Stimulated activated CD8-positive, alpha-beta memory T cell treated with anti-CD3 and anti-CD28 coated beads, Interleukin-12 subunit alpha, Interleukin-12 subunit beta, amount 100 ng/mL, for 1 hour (primary cell): ENCODE measurements at places on chromosomes 1 and 21.

GRCh38 chr1:6486433-6487011 lies 4.9 kb downstream of the PLEKHG5 start:
- peak; percentile 79 for DNase-seq

DNA sequence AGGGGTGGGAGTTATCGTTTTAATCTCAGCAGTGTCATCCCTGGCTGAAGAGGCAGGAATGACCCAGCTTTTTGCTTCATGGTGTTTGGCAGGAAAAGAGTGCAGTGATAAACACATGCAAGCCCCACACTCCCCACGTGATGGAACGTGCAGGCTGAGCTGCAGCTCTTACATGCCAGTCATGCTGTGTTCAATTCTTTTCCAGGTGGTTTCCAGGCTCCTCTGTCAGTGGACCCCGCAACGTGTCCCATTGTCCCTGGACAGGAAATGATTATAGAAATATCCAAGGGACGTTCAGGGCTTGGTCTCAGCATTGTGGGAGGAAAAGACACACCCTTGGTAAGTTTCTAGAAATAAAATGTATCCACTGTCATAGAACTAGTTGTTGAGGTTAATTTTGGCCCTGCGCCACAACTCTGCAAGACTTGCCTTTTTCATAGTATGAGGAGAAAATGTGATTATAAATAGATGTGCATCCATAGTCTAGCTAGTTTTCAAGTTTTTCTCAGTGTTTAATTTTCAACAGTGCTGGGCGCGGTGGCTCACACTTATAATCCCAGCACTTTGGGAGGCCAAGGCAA lies 110.2 kb upstream of the L1TD1 start:
- DNase-seq, result no peak

DNA sequence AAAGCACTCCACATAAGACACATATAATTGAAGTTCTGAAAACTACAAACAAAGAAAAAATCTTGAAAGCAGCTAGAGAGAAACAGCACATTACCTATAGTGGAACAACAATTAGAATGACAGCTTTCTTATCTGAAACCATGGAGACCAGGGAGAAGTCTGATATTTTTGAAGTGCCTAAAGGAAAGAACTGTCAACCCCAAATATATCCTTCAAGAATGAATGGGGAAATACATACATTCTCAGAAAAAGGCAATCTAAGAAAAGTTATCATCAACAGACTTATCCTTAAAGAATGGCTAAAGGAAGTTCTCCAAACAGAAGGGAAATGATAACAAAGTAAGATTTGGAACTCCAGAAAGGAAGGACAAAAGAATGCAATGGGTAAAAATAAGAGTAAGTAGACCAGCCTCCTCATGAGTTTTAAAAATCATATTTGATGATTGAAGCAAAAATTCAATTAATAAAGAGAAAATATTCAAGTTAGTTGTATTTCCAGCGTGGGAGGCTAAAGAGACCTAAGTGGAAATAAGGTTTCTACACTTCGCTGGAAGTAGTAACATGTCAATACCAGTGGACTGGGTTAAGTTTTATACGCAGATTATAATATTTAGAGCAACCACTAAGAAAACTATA lies 170.8 kb upstream of the SAMSN1 start:
- no peak for DNase-seq

DNA sequence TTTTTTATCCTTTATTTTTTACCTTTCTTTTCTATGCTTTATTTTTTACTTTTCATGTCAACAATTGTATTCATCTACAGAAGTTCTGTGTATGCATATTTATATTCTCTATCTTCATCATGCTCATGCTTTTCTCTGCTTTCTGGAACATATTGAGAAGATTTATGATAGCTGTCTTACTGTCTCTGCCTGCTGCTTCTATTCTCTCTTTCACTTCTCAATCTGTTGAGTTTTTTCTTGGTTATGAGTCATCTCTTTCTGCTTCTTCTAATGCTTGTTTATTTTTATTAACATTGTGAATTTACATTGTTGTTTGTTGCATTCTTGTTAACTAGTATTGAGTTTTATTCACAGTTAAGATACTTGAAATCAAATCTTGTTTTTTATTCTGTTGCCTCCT lies 22.6 kb downstream of the F5 start:
- DNase-seq, result no peak

GRCh38 chr1:92444351-92444750 lies 42.4 kb downstream of the GFI1 start:
- no peak for DNase-seq

- DNase-seq, result no peak
These were observed 243.9 kb downstream of the TOMM20 start for GRCh38 chr1:234884701-234885100.

- DNase-seq, result no peak
These were observed 5.2 kb upstream of the RGS13 start for GRCh38 chr1:192630521-192631287.

GRCh38 chr1:61132176-61132638 lies 49.8 kb downstream of the NFIA start:
- DNase-seq, result no peak

DNA sequence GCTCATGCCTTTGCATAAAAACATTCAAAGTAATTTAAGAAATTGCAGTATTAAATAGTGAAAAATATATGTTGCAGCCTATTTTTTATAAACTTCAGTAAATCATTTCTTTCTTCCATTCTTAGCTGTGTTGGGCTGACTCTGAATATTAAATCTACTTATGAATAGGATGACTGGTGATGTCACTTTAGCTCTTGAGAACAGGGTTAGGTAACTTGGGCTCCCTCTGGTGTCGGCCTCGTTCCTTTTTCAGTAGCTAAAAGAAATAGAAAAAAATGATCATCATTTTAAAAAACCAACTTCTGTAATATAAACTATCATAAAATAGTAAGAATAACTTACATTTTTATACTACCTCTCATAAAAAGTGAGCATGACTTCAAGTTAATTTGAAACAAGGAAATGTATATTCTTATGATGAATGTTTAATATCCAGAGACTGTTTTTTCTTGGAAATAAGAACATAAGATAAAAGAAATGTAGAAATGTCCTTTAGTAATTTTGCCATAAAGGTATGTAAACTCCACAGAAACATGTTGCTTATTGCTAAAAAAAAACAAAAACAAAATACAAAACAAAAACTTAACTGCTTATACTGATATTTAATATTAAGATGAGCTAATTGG lies 26.8 kb upstream of the NCAM2 start:
- no peak for DNase-seq

GRCh38 chr1:19073311-19074186 lies 117.1 kb upstream of the IFFO2 start:
- DNase-seq, result no peak

GRCh38 chr1:234921266-234922062 lies 207.2 kb downstream of the TOMM20 start:
- no peak for DNase-seq

DNA sequence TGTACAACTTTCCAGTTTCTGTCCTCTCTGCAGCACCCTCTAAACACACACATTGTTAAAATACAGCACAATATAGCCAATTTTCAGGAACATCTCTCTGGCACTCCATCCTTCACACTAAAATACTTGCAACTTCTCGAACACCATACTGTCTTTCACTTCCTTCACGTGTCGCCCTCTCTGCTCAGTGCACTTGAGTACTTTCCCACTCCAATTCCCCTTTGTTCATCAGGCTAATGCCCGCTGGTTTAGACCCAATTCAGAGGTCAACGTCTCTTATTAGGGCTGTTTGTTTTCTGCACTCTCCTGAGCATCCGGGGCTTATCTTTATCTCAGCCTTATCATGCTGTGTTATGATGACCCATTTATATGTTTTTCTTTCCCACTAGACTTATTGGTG lies 238.2 kb upstream of the SGIP1 start:
- DNase-seq, result no peak

- no peak for DNase-seq
These were observed 200.6 kb downstream of the RGS7 start for GRCh38 chr1:241156231-241156965.

GRCh38 chr1:217953330-217953729 lies 322.2 kb downstream of the SPATA17 start:
- DNase-seq, result no peak

DNA sequence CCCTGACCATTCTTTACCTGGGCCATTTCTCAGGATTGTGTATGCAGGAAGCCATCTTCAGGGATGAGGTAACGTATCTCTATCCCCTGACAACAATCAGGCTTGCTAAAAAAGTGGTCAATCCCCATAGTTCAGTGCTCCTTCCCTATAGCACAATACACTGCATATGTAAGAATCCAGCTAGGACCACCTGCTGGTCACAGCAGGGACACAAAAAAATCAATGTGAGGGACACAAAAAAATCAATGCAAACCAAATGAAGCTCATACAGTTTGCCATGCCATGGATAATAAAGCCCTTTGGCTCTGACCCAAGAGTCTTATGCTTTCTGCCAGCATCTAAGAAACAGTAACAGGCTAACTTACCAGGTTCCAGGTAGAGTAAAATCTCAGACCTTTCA lies 16.3 kb downstream of the ACBD6 start:
- DNase-seq, result no peak

DNA sequence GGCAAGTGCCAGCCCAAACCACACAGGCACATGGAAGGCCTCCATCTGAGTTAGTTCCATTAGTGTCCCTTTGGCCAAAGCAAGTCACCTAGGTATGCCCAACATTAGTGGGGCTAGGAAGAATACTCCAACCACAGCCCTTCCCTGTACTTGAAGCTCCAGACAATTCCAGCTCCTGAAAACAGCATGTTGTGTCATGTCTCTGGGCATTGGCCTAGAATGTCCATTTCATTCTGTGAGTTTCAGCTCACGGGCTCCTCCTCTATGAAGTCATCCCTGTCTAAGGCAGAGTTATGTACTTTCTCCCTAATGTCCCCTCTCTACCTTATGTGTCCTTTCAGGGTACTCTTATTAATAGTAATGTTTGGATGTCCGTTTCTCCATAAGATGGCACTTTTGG lies 96.5 kb upstream of the SPATA6 start:
- DNase-seq, result no peak

- no peak for DNase-seq
These were observed 125.2 kb downstream of the PCBP3 start for GRCh38 chr21:45768740-45769048.

- DNase-seq, result no peak
These were observed 64.6 kb downstream of the WNT9A start for GRCh38 chr1:227883073-227883520.

GRCh38 chr1:76587212-76587611 lies 280.1 kb upstream of the ST6GALNAC5 start:
- DNase-seq, result no peak

DNA sequence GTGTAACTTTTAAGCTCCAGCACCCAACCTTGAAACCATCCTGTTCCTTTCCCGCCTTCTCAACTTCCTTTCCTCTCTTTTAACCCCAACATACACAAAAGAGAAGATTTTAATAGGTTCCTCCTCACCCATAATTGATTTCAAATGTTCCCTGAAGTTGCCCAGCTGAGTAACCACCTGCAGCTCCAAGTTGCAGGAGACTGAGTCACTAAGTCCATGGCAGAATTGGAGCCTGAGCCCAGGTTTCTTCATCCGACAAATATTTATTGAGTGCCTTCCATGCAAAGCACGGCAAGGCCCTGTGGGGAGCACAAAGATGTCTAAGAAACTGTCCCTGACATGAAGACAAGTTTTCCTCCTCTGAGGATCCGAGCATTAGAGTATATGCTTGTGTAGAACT lies 97.7 kb downstream of the PAPPA2 start:
- no peak for DNase-seq

DNA sequence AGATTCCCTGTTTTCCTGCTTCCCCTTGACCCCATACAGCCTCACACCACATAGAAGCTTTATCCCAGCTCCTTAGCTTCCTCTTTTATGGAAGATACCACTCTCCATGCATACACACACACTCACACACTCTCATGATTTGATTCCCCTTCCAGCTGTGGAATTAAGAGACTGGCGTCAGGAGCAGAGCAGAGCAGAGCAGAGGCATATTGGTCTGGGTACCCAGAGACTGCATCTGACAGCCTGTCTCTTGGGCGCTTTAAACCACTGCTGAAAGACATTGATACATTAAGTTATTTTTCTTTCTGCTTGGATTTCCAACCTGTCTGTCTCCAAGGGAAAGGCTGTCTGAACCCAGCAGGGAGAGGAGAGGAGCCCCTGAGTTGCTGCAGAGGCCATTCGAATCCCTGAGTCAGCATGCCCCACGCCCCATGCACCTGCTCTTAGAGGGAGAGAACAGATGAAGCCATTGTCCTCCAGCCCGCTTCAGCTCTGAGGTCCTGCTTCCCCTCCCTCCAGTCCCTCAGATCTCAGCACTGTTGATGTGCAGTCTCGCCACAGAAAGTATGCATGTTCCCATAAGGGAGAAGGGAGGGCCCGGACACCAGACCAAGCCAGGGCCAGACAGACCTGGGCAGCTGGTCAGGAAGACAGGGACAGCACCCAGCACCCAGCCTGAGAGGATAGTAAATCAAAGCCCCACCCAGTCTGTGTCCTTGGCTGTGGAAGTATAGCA lies 66.7 kb upstream of the GJB5 start:
- no peak for DNase-seq

DNA sequence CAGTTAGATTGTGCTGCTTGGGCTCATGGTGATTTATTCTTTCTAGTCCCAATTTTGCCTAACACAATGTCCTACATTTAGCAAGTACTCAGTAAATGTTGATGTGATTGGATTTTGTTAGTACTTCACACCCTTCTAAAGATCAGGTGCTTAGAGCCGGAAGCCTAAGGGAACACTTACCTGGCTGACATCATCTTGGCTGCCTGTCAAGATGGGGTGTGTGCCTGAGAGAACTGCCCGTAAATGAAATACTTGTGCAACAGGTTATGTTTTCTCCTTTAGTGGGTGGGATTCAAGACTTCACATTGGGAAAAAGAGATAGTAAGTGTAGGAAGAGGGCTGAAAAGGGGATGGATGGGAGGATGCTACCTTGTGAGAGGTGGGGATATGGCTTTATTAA lies 75.5 kb upstream of the MACF1 start:
- DNase-seq, result no peak

DNA sequence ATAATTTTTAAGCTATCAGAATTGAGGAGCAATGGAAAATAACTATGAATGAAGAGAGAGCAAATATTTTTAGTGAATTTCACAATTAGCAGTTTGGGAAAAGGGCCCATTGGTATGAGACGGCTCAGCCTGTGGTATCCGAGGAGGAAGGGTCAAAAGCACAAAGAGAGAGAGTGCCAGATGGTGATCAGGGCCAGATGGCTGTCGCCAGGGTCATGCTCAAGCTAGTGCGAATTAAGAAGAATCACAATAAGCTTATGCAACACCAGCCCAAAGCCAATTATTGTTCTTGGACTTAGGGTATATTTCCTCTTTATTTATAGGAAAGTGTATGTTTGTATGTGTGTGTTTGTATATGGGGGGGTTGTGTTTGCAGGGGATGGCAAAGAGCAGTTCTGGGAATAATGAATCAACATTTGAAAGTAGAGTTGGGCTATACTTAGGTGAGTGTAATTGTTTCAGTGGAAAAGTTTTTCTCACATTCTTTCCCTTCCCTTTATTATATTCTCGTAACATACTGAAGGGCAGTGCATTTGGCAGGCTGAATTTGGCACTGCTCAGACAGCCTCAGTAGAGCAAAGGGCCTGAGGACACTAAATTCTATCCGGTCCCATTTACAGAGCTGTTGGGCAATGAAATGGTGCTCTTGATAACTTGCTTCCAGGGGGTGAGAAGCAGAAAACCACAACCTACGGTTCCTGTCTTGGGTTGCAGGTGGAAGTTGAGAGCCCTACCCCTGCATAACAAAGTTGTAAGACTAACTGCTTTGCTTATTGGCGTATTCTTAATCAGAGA lies 19.5 kb upstream of the DDR2 start:
- DNase-seq, result no peak

GRCh38 chr1:198893763-198894444 lies 255.1 kb downstream of the PTPRC start:
- no peak for DNase-seq
